ENCODE measurements at places on chromosomes 13 and 19.

- no peak for DNase-seq
These were observed 71.2 kb downstream of the SPACA7 start for GRCh38 chr13:112447306-112447705.

DNA sequence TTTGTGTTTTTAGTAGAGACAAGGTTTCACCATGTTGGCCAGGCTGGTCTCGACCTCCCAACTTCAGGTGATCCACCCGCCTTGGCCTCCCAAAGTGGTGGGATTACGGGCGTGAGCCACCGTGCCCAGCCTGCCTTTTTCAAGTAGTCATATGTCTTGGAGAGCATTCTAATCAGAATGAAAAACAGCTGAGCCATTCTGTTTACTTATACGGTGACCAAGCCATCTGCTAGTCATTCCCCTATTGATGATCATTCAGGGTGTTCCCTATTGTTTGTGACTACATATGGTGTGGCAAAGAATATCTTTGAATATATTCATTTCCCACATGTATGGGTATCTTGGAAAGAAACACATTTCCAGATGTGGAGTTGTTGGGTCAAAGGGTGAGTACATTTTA is 17.2 kb downstream of the BLOC1S3 start:
- DNase-seq, result no peak

GRCh38 chr19:2434721-2435265 is 7.4 kb upstream of the TIMM13 start:
- DNase-seq, result no peak

GRCh38 chr13:85333506-85334020 is 465.7 kb downstream of the SLITRK6 start:
- DNase-seq, result no peak

DNA sequence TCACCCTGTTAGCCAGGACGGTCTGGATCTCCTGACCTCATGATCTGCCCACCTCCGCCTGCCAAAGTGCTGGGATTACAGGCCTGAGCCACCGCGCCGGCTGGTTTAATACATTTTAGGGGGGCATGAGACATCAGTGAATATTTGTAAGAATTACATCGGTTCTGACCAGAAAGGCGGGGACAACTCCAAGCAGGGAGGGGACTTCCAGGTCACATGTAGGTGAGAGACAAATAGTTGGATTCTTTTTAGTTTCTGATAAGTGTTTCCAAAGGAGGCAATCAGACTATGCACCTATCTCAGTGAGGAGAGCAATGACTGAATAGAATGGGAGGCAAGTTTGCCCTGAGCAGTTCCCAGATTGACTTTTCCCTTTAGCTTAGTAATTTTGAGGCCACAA is 3.7 kb upstream of the ZNF552 start:
- no peak for DNase-seq

- DNase-seq, result no peak
These were observed 107.6 kb downstream of the PIBF1 start for GRCh38 chr13:72889495-72889894.

GRCh38 chr13:24306632-24307031 is 2.7 kb upstream of the C1QTNF9 start:
- no peak for DNase-seq

DNA sequence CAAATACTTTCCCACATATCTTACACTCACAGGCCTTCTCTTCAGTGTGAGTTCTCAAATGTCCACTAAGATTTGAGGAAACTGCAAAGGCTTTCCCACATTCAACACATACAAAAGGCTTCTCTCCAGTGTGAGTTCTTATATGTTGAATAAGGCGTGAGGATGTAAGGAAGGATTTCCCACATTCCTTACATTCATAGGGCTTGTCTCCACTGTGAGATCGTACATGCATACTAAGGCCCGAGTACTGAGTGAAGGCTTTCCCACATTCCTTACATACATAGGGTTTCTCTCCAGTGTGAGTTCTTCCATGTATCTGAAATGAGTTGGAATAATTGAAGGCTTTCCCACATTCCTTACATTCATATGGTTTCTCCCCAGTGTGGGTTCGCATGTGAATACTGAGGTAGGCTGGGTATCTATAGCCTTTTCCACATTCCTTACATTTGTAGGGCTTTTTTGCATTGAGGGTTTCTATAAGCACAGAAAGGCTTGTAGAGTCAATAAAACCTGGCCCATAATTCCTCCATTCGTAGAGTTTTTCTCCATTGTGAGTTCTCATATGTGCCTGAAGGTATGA is 9.6 kb downstream of the ZNF426 start:
- no peak for DNase-seq

DNA sequence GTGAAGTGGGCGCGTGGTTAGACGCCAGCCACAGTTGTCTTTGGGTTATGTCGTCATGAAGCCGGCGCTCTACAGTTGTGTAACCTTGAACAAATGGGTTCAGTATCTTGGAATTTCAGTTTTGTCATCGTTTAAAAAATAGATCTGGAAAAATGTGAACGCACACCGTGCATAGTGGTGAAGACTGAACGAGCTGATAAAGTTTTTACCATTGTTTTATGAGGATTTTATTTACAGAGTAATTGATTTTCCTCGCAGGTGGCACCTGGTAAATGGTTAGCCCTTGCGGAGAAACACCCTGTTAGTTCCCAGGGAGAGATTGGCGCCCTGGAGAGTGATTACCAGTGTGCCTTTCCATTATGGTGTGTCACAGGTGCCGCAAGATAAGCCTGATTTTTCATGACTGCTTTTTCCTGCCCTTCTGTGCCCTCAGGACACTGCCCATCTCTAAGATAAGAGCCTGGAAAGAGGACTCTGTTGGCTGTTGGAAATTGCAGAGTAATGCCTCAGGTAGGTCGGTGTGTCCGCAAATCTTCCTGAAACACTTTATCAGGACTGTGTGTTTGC is 577 bp downstream of the ZNF181 start:
- peak; percentile 35 for DNase-seq

DNA sequence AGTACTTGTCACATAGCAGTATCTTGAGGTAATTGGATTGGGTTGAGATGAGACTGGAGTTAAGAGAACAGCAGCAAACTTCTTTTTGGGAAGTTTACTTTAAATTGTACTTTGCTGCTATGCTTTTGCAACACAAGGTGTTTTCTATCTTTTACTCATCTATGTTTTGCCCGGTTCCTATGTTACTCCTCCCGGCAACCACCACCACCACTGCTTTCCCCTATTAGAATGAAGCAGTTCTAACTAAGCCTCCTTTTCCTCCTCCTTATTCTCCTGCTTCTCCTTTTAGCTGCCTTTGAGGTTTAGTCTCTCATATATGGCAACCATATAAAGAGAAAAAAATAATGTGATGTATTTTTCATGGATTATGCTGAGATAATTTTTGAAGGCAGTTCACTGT is 233.5 kb downstream of the ITGBL1 start:
- no peak for DNase-seq

- no peak for DNase-seq
These were observed 68.3 kb downstream of the FGF14 start for GRCh38 chr13:102333320-102334198.

- DNase-seq, result no peak
These were observed 214.0 kb downstream of the IRS2 start for GRCh38 chr13:109572389-109572788.

- no peak for DNase-seq
These were observed 7.9 kb downstream of the CD37 start for GRCh38 chr19:49343123-49343522.

DNA sequence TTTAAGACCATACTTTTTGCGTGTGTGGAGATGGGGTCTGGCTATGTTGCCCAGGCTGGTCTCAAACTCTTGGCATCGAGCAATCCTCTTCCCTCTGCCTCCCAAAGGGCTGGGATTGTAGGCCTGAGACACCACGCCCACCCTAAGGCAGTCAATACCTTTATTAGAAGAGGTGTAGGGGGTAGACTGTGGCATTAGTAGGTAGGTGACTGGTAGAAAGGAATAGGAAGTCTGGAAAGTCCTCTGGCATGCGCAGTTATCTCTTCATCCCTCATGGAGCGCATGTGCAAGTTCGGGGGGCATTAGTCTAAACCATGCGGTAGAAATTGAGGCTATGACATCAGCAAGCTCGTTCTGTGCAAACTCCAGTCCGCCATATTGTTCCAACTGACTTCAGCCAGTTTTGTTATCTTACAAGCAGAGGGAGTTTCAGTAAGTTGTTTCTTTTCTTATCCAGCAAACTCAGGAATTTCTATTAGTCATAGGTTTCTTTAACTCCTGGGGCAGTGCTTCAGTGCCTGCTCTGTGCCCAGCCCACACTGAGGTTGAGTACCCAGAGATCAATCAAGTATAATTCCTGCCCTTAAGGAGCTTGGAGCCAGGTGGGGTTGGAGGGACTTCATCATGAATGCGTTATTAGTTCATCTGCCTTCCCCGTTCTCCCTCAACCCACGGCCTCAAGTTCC is 7.3 kb upstream of the RANBP3 start:
- DNase-seq, result no peak

GRCh38 chr13:35697186-35697730 is 220.8 kb upstream of the MAB21L1 start:
- no peak for DNase-seq

GRCh38 chr13:110261166-110262081 is 45.5 kb downstream of the COL4A1 start:
- DNase-seq, result no peak

DNA sequence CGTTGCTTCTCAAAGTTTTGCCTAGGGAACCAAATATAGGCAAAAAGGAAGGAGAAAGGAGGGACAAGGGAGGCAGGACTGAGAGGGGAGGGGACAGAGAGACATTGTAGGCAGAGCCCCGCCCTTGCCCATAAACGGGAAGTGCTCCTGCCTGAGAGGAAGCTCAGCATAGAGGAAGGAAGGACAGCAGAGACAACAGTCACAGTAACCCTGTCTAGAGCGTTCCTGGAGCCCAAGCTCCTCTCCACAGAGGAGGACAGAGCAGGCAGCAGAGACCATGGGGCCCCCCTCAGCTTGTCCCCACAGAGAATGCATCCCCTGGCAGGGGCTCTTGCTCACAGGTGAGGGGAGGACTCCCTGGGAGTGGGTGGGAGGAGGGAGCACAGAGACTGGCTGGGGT is at the start of gene CEACAM21:
CEACAM21 (plus strand) TSS at position 169 of the 400 bp plus-strand sequence; CDS start at position 278, 109 bp downstream.
- no peak for DNase-seq

DNA sequence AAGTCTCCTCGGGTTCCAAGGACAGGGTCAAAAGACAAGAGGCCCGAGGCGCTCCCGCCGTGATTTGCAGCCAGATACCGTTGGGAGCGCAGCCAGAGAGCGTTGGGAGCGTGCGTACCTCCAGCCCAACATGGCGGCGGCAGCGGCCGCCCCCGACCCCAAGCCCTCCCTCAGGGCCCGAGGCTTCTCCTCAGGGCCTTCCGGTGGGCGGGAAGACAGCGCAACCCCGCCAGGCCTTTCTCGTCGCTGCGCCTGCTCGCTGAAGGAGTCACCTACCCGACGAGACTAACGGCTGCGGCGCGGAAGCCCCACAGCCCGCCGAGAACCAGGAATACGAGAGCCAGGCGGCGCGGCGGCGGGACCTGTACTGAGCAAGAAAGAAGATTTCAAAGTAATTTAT is 3.2 kb upstream of the ZNF850 start:
- DNase-seq, result no peak

DNA sequence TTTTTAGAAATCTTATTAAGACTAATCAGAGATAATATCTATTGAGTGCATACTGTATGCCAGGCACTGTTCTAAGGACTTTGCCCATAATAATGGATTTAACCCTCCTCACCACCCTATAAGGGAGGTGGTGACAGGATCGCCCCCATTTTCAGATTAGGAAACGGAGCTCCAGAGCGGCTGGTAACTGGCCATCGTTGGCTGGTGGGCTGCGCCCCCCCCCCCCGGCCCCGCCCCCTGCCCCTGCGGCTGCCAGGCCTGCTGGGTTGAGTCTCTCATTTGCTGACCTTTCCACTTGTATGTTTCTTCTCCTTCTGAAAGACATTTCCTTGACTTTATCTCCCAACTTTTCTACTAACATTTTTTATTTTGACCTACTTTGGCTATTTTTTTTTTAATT is 8.5 kb downstream of the ARHGEF7 start:
- no peak for DNase-seq

DNA sequence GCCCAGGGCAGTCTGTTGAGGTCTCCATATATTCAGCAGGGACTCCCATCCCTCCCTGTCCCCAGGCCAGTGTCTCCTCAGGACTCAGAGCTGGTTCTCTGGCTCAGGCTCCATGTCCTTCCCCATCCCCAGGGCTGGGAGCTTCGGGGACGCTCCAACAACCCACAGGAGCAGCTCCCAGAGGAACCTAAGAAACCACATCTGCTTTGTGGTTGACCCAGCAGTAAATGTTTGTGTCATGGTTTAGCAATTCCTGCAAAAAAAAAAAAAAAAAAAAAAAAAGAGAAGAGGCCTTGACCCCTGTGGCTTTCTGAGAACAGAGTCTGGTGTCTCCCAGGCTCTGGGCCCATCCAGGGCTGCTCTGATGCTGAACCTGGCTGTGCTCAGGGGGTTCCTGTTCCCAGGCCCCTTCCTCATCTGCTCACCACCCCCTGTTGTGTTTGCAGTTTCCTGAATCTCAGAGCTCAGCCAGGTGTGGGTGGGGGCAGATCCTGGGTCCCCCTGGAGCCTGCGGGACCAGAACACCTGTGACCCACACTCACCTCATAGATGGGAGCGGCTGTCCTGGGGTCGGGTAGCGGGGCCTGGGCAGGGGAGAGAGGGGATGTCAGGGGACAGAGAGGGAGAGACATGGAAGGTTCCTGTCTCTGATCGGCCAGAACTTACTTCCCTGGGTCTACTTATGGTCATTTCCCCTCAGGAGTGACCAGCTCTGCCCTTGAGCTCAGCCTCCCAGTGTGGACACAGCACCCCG is 25.2 kb upstream of the CEACAM1 start:
- no peak for DNase-seq

DNA sequence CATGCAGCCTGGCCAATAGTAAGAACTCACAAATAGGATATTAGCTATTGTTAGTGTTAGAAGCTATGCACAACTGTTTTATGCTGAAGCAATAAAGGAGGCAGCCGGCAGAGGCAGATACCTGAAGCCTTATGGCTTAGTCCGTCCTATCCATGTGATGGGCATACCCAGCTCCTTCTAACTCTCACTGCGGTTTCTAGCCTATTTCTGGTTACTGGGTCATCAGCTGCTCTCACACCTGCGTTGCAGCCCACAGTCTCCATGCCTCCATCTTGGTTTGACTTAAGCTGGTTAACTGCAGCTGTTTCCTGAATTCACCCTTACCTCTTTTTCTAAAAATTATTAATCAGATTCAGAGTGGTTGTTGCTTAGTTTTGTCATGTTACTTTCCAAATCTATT is 40.5 kb upstream of the CNMD start:
- no peak for DNase-seq

GRCh38 chr19:46297700-46298478 is 1.0 kb downstream of the HIF3A start:
- DNase-seq, result no peak

DNA sequence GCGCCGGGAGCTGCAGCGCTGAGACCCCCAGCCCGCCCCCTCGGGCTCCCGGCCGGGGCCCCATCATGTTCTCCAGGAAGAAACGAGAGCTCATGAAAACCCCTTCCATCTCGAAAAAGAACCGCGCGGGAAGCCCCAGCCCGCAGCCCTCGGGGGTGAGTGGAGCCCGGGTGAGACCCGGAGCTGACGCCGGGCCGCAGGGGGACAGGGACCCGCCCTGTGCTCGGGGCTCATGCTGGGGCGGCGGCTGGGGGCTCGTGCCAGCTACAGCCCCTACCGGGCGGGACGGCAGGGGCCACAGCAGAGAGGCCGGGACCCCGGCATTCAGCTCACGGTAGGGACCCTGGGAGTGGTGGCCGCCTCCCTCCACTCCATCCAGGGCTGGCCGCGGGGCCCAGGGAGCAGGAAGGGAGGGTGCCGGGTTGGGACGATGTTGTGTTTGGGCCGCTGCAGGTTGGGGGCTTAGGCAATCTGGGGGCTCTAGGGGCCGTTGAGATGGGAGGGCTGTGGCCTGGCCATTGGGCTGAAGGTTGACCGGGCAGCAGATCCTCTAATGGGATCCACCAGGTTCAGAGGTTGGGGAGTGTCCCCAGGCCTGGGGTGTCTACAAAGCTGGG is 482 bp downstream of the ARHGAP45 start:
- DNase-seq, result no peak

GRCh38 chr13:109836629-109837607 is 50.5 kb upstream of the IRS2 start:
- DNase-seq, result no peak
